Fibroblast of skin of left biceps (primary cell): ENCODE measurements at places on chromosomes 3 and 15.

DNA sequence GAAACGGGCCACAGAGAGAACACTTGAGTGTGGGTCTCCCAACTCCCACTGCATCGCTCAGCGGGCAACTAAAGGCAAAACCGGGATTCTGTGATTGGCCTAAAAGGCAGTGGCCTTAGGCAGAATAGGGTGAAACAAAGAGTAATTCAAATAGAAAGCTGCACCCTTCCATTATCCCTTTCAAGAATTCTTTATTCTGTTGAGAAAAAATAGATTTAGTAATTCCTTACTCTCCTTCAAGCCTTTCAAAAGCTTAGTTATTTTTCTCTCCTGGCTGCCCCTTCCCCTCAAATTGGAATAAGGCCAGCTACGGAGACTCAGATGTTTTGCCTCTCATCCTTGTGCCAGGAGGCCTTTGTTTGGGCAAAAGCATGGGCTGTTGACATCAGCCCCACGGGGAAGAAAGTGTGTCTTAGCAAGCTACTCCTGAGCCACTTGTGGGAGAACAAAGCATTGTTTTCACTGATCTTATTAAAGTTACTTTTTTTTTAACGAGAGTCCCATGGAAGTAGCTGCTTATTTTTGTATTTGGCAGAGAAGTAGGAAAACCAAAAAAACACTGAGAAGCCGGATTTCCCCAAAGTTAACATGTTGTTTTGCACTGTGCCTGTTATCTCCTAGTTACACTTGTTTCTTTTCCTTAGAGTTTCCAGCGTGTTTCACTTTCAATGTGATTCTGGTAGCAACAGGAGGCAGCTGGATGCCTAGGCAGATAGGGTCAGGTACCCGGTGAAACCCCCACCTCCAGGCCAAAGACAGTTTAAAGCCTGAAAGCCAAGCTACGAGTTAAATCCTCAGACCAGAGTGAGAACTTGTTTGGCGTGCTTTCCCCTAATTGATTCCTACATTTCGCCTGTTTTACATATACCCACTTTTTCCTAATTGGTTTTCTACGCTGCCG is 2.2 kb downstream of the ST6GAL1 start:
- DNase-seq, result no peak

- DNase-seq, result no peak
These were observed 689.1 kb upstream of the DPPA4 start for GRCh38 chr3:110026421-110026820.

DNA sequence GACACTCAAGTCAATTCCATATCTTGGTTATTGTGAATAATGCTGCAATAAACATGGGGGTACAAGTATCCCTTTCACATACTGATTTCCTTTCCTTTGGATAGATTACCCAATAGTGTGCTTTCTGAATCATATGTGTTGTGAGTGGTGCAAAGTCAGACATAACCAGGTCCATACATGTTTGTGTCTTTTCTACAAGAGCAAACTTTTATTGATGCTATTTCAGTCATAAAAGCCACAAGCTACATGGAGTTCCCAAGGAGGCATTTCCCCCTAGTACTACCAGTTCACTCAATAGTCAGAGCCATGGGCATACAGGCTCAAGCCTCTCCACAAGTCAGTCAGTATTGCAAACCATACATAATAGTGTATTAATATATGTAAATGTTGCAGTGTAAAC is 10.1 kb downstream of the CEP63 start:
- no peak for DNase-seq

- no peak for DNase-seq
These were observed 377.0 kb downstream of the OCA2 start for GRCh38 chr15:27722102-27722501.

DNA sequence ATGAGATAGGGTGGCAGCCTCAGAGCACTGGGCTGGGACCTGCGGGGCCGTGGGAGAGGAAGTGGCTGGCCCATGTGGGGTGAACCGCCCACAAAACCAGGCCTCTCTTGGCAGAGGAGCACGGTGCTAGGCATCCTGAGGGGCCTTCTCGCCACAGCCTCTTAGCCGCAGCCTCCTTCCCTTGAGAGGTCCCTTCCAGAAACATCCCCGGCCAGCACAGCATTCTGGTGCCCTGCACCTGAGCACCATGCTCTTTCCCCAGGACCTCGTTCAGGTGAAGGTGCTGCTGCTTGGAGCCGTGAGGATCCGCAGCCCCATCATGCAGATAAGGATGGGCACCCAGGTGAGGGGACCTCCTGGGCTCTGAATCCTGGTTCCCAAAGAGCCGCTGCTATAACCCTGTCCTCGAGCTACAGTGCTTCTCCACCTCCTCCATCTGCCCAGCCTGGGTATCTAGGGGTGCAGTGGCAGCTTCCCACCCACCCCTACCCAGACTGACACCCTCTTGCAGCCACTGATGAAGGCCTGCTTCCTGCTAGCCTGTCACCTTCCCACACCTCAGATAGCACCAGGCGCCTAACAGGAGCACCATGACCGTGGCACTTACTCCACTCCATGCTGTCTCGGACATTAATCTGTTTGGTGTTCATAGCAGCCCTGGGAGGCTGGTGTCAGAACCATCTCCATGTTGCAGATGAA is 11.2 kb upstream of the TXNRD3 start:
- no peak for DNase-seq
